Stimulated activated CD4-positive, alpha-beta T cell treated with anti-CD3 and anti-CD28 coated beads, TNF-alpha, amount 100 ng/mL, for 48 hours (primary cell): ENCODE measurements at places on chromosomes 3 and 15.

- no peak for DNase-seq
These were observed 228.9 kb upstream of the FEZF2 start for GRCh38 chr3:62602129-62602770.

DNA sequence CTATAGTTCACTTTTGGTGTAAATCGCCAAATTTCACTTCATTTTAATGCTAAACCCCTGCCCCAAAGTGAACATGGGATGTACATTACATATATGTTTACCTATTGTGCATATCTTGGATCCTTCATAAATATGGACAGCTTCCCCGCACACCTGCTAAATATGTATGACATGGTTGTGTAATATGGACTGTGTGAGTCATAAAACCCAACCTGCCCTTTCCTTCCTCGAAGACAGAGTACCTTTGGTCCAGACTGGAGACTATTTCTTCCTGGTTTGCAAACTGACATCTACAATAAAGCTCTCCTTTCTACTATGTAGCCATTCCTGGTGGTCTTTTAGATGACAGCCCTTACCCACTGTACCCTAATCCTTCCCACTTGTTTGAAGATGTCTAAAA lies 12.4 kb downstream of the ACTC1 start:
- DNase-seq, result no peak

DNA sequence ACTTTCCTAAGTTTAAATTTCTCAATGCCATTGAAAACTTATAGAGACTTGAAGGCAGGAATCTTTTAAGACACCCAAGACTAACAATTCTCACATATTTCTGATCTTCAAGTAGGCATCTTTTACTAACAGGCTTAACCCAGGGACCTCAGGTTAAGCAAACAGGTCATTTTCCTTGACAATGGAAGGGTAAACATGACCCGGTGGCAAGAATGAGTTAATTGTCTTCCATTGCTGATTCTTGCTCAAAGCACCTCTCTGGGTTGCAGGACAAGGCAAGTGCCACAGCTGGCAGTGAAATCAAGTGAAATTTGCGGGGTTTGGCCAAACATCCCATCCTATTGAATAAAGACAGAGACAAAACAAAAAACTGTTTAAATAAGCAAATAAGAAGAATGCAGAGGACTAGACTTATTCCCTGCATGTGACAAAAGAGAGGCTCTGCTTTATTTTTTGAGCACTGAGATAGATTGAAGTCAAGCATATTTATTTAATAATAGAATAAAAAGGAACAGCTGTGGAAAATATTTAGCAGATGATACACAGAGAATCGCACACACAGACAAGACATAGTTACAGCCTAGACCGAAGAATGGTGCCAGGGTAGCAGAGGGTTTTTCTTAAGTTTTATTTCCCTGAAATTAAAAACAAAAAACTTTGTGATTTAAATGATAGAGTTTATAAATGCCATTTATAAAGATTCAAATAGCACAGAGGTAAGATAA lies 56.0 kb upstream of the MITF start:
- no peak for DNase-seq

DNA sequence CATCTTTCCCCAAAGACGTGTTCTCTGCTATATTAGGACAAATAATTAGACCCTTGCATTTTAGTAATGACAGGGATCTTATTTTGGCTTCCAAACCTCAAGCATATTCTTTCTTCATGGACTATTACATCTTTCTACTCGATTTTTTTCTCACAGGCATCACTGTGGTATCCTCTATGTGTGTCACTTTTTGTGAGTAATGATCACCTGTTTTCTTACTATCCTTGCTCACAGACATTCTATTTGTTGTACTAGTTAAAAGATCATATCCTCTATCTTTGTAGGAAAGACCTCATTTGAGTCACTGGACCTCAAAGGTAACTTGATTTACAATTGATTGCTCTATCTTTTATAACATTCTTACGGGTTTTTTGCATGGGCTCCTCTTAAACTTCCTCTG lies 6.8 kb downstream of the C3orf80 start:
- DNase-seq, result no peak

GRCh38 chr3:40387001-40387894 lies at the start of gene ENTPD3:
TSS of gene ENTPD3 (plus strand) at chr3:40387184. CDS start at chr3:40388058, 874 bp downstream.
- DNase-seq, result peak; percentile 8
